Stimulated activated CD4-positive, alpha-beta T cell treated with anti-CD3 and anti-CD28 coated beads, Interleukin-15, amount 100 ng/mL, for 1 hour (primary cell): ENCODE measurements at places on chromosomes 2 and 18.

DNA sequence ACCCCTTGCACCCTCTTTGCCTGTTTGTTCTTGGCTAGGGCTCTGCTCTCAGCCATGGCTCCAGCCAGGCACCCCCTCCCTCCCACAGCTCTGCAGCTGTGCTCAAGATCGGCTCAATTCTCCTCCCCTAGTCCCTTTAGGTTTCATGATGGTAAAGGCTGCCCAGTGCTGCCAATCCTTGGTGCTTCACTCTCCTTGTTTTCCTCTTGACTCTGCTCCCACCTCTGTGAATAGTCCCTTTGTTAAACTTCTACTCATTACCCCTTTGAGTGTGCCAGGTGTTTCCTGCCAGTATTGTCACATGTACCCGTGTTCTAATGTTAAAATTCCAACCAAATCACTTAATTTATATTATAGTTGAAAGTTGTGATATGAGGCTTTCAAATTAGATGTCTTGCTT, 101.0 kb upstream of the CERS6 start:
- DNase-seq, result no peak

- no peak for DNase-seq
Measured at GRCh38 chr2:136031711-136032110, 46.3 kb upstream of the DARS1 start.

DNA sequence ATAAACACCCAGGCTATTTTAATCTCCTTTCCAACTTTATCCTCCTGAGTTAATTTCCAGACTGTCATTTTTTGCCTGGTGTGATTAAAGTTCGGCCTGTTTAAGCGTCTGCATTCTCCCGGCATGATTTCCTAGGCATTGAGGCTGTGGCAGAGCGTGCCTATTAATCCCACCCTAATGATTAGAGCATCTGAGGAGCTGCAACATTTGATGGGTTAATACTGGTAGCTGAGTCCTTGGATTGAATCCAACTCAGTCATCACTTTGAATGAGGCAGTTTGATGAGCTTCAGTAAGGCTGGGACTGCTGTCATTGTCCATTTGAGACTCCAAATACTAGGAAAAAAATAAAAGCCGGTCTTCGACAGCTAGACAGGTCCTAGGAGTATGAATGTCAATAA, 882.5 kb downstream of the SLC4A3 start:
- no peak for DNase-seq

GRCh38 chr2:20540587-20541293, 93.9 kb downstream of the RHOB start:
- DNase-seq, result no peak

DNA sequence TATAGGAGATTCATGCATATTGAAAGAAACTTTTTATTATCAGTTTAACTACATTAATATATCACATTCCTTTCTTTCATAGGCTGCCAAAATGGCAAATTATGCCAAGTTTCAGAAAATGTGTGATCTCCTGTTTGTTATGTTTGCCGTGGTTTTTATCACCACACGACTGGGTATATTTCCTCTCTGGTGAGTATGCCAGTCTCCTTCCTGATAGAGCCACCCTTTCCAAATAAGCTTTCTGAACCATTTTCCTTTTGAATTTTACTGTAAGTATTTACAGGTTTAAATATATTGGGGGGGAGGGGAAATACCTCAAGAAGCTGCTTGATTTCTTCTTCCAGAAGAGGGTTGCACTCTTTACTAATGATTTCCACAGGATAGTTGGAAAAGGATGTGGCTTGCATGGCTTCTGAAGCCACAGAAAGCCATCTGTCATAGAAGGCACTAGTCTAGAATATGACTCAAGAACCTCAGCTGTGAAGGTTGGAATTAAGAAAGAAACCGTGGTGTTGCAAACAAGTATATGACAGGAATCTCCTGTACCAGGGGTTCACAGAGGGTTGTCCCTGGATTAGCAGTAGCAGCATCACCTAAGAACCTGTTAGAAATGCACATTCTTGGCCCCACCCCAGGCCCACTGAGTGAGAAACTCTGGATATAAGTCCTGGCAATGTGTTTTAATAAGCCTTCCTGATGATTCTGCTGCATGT, 84.5 kb upstream of the NOSTRIN start:
- DNase-seq, result no peak

DNA sequence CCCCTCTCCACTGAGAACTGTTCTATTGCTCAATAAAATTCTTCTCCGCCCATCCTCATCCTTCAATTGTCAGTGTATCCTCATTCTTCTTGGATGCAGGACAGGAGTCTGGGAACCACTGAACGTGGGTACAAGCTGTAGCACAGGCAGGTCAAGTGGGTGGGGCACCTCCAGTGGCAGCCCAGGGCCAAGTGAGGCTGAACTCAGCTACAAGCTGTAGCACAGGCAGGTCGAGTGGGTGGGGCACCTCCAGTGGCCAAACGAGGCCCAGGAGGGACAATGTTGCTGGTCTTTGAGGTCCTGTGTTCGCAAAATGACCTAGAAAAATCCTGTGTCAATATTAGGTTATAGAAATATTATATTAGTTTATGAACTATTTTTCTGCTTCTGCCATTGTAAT, 352.0 kb downstream of the TMX3 start:
- DNase-seq, result no peak

DNA sequence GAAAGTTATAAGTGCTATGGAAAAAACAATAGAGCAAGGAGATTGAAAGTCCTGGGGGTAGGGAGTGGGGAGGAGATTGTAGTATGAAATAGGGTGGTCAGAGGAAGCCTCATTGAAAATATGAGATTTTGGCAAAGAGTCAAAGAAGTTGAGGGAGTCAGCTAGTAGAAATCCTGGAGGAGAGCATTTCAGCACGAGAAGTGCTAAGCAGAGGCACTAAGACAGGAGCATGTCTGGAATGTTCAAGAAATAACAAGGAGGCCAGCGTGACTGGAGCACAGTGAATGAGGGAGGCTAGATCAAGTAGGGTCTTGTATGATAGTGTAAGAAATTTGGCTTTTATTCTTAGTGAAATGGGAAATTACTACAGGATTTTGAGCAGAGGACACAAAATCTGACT, 2.1 kb upstream of the TSPYL6 start:
- DNase-seq, result no peak

DNA sequence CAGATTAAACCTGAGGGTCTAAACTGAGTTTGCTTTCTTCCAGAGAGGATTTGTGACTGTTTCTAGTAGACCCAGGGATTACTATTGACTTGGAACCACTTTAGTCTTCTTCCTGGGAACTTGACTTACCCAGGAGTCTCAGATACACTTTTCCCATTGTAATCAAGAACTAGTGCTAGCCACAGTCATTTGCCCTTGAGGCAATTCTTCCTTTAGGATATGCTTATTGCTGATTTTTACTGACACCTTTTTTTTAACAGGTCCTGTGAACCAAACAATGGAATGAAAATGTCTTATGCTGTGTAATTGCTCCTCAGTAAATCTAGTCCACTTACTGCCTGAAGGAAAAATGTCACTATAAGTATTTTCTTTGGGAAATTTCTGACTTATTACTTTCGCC, 78.3 kb downstream of the TAF4B start:
- no peak for DNase-seq

DNA sequence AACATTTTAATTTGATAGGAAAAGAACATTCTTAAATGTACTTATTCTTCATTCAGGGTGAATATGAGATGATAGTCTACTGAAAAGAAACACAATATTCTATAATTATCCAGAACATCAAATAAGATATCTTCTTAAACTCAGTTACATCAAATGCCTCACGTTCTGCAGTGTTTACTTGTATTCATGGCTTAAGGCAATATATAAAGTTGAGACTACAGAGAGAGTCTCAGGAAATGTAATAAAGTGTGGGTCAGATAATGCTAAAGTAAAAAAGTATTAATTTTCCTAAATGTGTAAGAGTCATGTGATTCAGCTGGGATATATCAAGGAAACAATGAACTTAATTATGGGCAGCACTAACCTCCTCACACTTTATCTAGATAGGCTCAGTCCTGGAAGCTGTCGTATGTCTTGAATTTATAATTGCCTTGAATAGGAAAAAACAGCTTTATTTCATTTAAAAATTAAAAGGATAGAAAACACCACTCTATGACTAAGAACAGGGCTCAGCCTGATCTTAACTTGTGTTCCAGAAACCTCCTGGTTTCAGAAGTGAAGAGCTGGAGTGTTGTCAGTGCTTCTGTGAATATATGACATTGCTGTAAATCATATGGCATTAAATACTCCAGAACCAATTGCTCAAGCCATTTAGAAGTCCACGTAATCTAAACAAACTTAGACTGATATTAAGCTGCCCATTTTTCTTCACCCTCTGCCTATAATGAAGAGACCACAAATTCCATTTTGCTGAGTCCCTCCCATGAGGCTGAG, 240.2 kb downstream of the FSIP2 start:
- DNase-seq, result no peak

GRCh38 chr18:58288921-58289797, 245.1 kb downstream of the NEDD4L start:
- no peak for DNase-seq

GRCh38 chr2:46937471-46937901, 21.9 kb upstream of the MCFD2 start:
- DNase-seq, result no peak

DNA sequence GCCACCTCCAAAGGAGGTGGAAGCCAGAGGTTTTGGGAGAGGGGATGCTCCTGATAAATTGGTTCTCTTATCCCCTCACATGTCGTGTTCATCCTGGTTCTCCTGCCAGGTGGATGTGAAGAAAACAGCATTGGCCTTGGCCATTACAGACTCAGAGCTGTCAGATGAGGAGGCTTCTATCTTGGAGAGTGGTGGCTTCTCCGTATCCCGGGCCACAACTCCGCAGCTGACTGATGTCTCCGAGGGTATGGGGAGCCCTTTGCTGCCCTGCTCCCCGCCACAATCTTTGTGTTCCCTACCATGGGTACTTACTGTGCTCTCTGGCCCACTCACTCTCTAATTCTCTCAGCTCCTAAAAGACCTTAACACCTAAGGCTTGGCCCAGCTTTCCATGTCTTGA, 3.5 kb downstream of the RETREG2 start:
- DNase-seq, result no peak

DNA sequence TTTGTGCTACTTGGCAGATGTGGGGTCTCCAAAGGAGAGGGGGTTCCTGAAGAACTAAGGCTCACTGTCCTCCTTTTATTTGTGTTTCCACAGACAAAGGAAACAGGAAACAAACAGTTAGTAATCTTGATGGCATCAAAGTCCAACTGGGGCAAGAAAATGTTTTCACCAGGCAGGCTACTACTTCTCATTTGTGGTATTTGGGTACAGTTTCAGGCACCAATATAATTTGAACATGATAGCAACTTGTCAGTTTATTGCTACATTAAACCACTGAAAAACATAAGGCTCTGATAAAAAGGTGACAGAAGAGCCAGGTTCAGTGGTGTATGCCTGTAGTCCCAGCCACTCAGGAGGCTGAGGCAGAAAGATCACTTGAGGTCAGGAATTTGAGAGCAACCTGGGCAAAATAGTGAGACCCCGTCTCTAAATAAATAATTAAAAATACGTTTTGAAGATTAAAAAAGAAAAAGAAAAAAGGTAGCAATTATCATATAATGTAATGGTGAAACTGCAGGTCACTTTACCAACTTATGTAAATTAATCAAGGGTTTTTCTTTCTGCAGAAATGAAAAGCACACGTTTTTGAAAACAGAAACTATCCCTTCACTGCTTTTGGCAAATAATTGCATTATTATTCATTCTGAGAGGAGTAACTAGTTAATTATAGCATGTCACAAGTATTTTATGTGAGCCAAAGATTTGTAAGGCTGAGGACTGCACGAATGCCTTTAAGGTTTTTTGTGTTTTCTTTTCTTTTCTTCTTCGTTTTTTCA, 157.5 kb upstream of the CAVIN2 start:
- no peak for DNase-seq

DNA sequence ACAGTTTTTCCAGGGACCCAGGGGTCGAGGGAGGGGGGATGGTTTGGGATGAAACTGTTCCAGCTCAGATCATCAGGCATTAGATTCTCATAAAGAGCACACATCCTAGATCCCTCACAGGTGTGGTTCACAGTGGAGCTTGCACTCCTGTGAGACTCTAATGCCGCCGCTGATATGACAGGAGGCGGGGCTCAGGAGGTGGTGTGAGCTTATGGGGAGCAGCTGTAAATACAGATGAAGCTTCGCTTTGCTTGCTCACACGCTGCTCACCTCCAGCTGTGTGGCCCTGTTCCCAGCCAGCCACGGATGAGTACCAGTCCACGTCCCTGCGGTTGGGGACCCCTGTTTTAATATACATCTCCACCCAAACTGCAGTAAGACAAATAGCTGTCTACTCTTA, 204.2 kb downstream of the AGAP1 start:
- no peak for DNase-seq

DNA sequence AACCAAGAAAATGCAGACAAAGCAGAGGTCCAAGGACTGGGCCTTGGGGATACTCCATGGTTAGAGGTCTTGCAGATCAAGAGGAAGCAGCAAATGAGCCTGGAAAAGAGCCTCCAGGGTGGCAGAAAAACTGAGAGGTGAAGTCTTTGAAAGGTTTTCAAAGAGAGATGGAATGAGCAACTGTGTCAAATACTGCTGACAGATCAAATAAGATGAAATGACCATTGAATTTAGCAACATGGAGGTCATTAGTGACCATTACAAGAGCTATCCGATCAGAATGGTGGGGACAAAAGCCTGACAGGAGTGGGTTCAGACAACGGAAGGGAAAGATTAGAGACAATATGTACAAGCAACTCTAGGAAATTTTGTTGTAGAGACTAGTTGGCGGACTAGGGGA, 1.5 kb downstream of the CLHC1 start:
- DNase-seq, result no peak

GRCh38 chr2:171723716-171724683, 36.7 kb downstream of the DYNC1I2 start:
- DNase-seq, result no peak

- no peak for DNase-seq
Measured at GRCh38 chr18:71598374-71598773, 945.8 kb downstream of the CBLN2 start.

GRCh38 chr2:241136191-241136590, 13.1 kb downstream of the PASK start:
- no peak for DNase-seq

- DNase-seq, result no peak
Measured at GRCh38 chr2:101306410-101306809, 2.1 kb downstream of the RNF149 start.

- no peak for DNase-seq
Measured at GRCh38 chr2:37590119-37590571, 81.3 kb downstream of the CDC42EP3 start.

DNA sequence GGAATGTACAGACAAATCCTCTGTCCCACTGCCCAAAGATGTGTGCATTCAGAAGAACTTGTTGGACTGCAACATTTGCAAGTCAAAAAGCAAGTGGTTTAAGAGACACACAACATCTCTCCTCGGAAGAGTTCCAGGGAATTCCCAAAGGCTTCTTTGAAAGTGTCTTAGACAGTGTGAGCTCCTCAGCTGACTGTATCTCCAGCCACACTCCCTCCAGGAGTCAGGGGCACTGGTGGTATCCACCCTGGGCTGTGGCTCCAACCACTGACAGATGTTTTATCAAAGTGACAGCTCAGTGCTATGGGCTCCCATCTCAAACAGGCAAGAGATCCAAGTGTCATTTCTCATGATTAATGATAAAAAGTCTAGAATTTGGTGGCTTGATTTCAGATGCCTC, 48.5 kb downstream of the ALK start:
- DNase-seq, result no peak
